ENCODE measurements at places on chromosomes 6 and 20.

- peak; percentile 68 for DNase-seq
These were observed 75.4 kb downstream of the FILIP1 start for GRCh38 chr6:75418233-75418632.

DNA sequence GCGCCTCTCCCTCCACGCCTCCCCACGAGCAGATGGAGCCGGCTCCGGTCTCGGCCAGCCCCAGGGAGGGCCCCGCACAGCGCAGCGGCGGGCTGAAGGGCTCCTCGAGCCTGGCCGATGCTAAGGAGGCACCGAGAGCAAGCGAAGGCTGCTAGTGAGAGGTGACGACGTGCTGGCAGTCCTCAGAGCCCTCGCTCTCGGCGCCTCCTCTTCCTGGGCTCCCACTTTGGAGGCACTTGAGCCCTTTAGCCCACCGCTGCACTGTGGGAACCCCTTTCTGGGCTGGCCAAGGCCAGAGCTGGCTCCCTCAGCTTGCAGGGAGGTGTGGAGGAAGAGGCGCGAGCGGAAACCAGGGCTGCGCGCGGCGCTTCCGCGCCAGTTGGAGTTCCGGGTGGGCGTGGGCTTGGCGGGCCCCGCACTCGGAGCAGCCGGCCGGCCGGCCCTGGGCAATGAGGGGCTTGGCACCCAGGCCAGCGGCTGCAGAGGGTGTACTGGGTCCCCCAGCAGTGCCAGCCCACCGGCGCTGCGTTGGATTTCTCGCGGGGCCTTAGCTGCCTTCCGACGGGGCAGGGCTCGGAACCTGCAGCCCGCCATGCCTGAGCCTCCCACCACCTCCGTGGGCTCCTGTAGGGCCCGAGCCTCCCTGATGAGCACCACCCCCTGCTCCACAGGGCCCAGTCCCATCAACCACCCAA lies 2.5 kb upstream of the TMEM14C start:
- peak; percentile 23 for DNase-seq

DNA sequence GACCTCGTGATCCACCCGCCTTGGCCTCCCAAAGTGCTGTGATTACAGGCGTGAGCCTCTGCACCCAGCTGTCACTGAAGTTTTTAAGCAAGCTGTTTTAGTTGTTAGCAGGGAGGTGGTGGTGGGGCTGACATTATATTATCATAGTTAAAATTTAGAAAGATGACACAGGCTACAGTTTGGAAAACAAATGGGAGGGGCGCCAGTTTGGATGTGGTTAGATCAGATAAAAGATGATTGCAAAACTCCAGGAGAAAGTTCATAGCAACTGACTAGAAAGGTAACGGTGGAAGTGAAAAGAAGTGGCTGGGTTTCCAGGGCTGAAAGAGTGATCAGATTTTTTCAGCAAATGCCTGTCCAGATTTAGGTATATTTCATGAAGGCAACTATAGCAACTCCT lies 311.9 kb upstream of the CITED2 start:
- DNase-seq = no peak

DNA sequence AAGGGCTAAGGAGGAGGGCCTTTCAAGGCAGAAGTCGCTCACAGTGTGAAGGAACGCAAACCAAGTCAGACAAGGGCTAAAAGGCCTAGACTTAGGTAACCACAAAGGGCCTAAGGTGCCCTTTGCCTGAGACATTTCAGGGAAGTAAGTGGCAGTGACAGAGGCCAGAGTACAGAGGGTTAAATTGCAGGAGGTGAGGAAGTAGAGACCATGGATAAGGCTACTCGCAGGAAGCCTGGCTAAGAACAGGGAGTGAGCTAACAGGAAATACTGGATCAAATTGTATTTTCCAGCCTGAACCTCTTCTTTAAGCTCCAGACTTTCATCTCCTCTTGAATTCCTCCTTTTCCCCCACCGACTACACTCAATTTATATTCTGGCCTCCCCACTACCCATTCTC lies 16.6 kb downstream of the ZHX3 start:
- DNase-seq = no peak

DNA sequence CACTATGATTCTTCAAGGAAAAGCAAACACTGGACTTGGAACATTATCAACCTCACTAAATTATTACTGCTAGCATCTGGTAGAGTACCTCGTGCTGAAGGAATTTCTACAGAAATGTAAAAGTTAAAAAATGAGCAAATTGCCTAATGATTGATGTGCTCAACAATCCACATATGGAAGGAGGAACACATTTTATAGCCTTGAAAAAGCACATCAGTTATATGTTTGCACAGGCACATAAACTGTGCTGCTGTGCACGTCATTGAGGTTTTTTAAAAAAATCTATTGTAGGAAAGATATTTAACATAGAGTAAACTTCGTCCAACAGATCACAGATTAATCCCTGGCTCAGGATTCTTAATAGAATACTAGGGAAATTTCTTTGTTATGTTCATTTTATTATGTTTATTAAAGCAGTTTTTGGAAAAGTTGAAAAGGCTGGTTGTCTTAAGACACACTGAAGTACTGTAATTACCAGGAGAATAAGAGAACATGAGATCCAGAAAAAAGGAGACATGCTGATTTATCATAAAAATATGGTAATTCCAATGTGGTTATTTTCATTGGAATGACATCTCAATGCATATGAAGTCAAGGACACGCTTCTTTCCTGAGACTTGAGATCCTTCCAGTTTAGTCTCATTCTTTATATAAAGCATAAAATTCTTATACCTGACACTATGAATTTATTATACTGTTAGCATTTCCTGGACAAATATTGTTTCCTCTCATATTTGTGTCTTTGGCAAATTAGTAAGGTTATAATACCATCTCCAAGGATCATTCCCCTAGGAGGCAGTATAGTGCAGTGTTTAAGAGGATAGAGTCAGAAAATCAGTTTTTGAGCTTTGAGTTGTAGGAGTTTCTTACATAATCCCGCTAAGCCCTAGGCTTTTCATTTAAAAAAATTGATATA lies 511.1 kb downstream of the TENT5A start:
- peak; percentile 24 for DNase-seq

DNA sequence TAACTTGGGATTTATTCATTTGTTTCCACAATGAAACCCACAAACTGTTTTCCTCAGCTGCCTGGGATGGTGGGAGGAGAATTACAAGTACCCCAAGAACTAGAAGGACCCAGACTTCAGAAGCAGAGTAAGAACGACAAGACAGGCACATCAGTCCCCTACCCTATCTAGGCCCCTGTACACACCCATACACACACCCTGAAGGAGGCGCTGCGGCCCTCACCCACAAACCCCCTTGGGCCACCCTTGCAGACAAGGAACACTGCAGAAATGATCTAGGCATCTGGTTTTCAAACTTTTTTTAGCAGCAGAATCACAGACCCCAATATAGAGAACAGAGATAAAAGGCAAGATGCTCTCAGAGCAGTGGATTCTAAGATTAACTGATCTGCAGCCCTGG lies 55.0 kb downstream of the TRERF1 start:
- no peak for DNase-seq

DNA sequence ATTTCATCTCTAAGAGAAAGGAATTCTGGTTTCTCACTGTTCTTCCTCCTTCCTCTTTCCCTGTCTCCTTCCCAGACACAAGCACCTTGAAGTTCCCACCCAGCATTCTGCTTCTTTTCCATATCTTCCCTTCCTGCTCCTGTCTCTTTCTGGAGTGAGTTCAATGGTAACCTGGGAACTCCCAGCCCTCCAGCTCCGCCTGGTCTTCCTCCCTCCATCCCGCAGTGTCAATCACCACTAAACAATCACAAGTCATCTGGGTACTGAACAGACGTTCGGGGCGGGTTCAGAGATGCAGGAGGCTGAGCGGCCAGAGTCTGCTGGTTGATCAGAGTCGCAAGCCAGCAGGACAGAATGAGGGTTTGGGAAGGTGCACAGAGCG lies 7.7 kb downstream of the TTBK1 start:
- no peak for DNase-seq

DNA sequence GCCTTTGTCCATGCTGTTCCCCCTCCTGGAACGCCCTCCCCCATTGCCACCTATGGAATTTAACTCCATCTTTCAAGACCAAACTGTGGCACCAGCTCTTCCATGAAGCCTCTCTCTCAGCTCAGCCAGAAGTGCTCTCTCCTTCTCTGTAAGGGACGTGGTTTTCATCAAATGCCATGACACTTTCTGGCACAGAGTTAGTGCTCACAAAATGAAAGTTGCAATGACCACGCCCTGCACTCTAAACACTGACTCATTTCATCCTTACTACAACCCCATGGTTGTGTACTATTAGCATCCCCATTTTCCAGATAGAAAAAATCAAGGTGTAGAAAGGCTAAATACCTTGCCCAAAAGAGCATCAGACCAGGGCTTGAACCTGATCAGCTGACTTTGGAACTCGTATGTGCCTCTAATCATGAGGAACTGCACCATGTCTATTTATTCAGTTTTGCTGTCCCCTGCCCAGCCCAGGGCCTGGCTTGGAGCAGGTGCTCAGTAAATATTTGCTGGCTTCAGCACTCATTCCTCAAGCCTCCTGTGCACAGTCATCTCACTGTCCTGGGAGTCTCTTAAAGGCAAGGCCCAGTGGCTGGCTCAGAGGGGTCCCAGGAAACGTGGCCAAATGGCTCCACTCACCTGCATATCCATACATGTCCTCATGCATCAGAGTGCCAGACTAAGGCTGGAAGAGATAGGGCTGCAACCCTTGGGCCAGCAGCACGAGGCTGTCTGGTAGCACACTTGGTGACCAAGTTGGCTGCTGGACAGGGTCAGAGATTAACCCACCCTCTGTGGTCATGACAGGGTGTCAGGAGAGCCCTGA lies 77.9 kb downstream of the MRPL14 start:
- DNase-seq = no peak

DNA sequence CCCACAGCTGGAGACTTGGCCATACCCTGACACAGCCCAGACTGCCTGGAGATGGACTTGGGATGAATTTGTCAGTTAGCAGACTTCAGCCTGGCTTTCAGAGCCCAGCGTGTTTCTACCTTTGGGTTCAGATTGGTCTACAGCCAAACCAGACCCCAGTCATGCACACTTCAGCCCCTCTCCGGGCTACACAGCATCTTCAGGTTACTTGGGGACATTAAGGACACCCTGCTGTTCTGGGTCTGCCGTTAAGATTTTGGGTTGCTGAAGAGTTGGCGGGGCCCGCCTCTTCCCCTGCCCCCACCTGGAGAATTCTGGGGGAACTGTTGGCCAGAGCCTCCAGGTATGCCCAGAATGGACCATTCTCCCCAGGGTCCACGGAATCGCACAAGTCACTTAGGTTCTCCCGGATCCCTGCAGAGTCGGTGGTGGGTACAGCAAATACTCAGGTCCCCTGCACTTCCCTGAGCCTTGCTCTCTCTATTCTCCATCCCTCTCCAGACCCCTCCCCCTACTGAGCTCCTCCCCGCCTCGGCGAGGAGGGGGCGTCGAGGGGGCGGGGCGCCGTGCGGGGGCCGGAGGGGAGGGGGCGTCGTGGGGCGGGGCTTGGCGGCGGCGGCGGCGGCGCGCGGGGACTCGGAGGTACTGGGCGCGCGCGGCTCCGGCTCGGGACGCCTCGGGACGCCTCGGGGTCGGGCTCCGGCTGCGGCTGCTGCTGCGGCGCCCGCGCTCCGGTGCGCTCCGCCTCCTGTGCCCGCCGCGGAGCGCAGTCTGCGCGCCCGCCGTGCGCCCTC lies at the start of gene PTK7:
PTK7 (plus strand) TSS at position 645 of the 794 bp plus-strand sequence. CDS start 175 bp downstream, outside the sequence.
- peak; percentile 75 for DNase-seq

DNA sequence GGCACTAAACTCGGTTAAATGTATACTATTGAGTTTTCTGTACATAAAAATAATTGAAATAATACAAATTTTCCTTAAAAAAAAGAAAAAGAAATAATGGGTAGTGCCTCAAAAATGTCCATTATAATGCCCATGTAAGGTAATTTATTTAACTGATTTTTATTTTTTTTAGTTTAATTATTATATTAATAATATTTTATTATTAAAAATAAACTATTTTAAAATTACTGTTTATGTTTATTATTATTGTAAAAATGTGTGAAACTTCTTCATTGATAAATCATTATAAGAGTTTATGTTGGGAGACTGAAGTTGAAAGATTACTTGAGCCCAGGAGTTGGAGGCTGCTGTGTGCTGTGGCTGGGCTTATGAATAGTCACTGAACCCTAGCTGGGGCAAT lies 925.5 kb upstream of the EPHA7 start:
- no peak for DNase-seq

DNA sequence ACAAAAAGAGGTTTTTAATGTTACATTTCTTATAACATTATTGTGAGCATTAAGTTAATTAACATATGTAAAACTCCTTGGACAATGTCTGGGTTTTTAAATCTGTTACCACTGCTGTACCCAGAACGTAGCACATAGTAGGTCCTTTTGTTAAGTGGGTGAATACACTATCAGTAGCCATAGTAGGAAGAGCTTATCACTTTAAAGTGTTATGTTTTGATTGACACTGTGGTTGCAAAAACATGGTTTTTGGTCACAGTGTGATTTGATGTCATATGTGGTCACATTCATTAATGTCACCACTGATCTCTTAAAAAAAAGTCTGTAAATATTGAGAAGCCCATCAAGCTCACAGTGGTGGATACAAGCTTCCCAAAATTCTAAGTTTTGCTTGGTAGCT lies 160.7 kb downstream of the PLCB1 start:
- no peak for DNase-seq

- no peak for DNase-seq
These were observed 7.4 kb downstream of the OSER1 start for GRCh38 chr20:44203161-44203560.

DNA sequence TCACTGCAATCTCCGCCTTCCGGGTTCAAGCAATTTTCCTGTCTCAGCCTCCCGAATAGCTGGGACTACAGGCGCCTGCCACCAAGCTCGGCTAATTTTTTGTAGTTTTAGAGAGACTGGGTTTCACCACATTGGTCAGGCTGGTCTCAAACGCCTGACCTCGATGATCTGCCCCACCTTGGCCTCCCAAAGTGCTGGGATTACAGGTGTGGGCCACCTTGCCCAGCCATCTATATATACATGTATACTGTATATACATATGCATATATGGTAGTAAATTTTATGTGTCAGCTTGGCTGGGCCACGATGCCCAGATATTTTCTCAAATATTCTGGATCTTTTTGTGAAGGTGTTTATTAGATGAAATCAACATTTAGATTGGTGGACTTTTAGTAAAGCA lies 18.8 kb downstream of the RBL1 start:
- no peak for DNase-seq

DNA sequence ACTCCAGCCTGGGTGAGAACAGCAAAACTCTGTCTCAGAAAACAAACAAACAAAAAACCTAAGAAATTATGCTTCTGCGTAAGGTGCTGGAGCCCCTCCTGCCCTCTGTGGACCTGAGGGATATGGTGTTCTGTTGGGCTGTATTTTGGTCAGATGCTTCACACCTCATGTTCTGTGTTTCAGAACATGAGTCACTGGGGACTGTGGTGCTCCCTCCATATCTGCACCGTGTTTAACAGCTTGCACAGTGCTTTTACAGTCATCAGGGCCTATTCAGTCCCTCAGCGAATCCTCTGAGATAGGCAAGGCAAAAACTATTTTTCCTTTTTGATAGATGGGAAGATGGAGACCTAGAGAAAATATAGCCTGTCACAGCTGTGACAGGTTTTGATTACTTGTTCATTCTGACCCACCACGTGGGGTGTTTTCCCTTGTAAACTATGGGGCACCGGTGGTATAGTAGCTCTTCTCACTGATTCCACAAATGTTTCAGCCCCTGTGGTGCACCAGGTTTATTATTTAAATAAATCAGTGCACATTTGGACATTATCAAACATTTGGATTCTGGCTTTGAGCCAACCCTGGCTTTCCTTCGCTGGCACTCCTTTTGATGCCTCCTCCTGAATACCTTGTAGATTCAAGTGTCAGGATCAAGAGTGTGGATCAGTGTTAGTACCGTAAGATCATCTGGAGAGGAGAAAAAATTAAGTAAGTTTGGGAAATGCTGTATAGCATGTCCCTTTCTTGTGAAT lies 9.6 kb downstream of the TTPAL start:
- DNase-seq = no peak

GRCh38 chr6:14706378-14706929 lies 539.4 kb upstream of the JARID2 start:
- DNase-seq = no peak
